ENCODE measurements at places on chromosomes 4 and X.

DNA sequence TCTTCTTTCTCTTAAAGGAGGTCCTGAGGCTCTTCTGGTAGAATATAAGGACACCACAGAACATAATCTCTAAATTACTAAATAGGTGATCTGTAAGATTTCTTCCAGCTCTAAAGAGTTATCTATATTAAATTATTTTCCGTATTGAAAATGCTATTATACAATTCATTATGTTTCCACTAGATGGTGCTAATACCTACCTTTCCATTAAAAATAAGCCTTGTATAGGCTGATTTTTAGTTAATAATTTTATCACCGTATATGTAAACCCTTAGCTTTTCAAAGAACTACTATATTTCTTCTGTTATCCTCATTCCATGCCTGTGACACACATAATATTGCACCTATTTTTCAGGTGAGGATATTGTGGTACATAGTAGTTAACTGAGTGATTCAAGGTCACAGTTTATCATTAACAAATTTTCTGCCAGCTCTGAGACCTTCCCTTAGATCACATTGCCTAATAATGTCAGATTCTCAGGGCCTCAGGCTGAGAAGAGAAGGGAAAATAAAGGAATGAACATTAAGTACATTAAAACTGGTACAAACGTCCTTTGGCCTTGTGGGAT is 138.8 kb downstream of the TEX11 start:
- DNase-seq = peak; percentile 19

DNA sequence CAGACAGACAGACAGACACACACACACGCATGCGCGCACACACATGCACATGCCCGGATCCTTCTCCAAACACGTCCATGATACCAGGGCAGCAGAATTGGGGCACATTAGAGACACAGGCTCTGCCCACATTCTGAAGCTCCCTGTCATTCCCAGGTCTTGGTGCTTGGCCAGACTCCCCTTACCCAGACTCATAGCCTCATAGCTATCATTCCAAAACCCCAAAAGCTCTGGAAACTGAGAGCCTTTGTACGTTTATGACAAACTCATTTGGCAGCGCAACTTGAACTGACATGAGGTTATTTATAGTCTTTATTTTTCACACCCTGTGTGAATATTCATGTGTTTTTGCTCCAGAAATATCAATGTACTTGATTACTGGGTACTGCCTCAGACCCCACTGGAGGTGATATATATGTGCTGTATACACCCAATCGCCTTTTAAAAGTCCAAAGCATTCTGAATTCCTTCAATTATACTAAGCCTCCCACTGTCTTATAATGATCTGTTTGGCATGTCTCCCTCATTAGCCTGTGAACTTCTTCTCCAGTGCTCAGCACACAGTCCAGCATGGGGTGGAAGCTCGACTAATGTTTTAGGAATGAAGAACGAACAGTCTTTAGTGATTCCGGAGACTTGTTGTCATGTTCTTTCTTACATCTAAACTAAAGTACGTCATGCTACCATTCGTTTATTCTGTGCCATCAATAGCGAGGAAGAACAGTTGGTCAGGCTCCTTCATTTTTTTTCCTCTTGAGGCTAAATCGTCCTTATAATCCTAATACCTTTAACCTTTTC is 45.0 kb downstream of the RTL9 start:
- peak; percentile 42 for DNase-seq

- DNase-seq = no peak
Measured at GRCh38 chr4:158182736-158183135, 9.9 kb upstream of the GASK1B start.

DNA sequence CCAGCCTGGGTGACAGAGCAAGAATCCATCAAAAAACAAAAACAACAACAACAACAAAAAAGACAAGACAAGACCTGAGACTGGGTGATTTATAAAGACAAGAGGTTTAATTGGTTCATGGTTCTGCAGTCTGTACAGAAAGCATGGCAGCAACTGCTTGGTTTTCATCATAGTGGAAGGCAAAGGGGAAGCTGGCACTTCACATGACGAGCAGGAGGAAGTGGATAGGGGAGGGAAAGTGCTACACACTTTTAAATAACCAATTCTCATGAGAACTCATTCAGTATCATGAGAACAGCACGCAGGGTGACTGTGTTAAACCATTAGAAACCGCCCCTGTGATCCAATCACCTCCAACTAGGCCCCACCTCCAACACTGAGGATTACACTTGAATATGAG is 28.4 kb upstream of the SLC10A7 start:
- DNase-seq = no peak

DNA sequence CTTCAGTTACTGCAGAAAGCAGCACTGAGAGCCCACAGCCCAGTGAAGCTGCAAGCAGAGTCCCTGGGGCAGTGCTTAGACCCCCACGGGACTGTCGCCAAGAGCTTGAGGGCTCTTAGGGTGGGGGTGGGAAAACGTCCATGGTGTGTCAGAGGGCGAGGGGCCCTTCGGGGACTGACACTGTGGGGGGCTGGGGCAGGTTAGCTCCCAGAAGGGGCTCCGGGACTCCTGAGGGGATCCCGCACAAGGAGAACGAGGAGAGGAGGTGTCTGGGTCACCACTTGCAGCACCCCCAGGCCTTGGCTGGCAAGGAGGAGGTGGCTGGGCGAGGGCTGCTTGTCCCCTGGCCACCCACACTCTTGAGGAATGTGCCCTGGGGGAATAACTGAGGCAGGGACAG is 20.8 kb downstream of the NAT8L start:
- DNase-seq = no peak

- DNase-seq = no peak
Measured at GRCh38 chr4:148881860-148882643, 439.8 kb upstream of the NR3C2 start.

DNA sequence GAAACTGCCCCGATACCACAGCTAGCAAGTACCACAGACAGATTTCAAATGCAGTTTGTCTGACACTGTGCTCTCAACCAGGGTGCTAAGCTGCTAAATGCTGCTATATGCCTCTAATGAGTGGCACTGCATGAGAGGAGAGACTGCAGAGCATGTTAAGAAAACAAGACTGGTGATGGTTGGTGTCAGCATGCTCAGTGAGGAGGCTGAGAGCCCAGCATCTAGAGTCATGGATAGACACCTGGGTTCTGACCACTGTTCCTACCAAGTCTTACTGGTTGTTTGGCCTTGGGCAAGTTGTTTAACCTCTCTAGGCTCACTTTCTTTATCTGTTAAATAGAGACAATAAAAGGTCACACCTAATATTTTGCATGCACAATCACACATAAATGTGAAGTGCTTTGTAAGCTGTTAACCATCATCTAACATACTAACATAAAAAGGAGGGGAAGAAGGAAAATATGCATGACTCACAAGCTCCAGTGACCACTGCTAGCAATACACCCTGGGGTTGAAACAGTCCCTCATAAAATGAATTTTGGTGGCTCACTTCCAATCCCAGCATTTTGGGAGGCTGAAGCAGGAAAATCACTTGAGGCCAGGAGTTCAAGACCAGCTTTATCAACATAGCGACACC is 20.7 kb downstream of the HHIP start:
- peak; percentile 57 for DNase-seq

DNA sequence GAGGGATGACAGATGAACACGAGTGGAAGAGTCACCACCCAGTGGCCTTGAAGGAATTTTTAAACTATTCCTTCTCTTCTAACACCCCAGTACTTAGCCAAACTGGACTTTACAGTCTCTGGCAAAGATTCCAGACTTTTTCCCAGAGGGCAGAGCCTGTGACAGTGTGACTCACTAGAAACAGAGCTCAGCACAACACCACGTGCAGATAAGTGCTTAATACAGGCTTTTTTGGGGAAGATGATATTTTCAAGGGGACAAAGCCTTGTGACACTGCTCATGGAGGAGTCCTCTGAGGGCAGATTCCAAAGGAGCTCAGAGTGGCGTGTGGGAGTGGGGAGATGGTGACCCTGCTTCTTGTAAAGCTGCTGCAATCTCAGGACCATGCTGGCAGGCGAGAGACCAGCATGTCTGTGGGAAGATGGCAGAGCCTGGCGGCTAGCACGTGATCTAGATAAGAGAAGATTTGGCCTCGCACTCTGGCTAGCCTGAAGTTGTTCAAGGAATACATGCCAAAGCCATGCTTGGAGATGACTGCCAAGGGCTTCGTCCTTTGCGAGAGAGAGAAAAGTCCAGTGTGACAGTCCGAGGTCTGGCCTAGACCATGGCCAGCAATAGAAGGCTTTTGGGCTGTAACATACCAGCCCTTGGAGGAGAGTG is 2.4 kb downstream of the RAB33A start:
- peak; percentile 77 for DNase-seq

DNA sequence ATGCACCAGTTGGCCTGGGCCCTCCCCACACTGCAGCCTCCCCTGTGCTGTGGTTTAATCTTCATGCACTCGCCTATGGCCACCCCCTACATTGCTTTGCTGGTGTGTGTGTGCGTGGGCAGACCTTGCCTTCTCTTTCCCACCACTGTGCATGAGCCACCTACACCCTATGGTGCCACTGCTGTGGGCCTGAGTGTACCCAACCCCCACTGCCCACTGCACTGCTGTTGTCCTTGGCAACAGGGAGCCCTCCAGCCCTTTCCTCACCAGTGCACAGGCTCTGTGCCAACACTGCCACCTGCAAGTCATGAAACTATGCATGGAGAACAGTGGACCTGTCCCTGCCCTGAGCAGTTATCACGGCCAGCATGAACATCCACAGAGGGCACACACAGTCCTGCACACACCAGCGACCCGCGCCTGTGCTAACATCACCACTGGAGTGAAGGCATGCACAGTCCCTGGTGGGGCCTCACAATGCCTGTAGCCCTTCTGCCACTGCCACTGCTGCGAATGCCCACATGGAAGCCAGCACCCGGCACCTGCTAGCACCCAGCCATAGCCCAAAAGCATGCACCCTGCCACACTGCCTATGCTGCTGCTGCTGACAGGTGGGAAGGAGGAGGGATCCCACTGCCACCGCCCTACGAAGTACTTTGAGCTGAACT is 237.8 kb upstream of the ARSJ start:
- no peak for DNase-seq

GRCh38 chr4:117740736-117741135 is 293.6 kb upstream of the NDST3 start:
- no peak for DNase-seq
